CD4-positive, alpha-beta T cell (primary cell): ENCODE measurements at places on chromosomes 5 and 9.

DNA sequence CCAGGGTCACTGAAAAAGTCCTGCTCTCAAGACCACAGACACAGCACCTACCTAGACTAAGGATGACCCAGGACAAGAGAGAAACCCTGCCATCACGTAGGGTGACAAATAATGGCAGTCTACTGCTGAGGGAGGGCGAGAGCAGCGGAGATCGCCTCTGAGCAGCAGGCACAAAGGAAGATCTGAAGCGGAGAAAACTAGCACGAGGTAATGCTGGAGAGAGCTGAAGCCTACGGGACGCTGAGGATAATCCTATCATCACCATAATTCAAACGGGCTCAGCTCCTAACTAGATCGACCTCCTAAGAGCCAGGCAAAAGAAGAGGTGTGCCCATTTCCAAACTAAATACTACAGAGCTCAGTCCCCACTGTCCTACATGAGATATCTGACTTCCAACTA lies 41.3 kb downstream of the FBXO10 start:
- DNase-seq = no peak

GRCh38 chr9:97850746-97851445 lies 2.1 kb upstream of the FOXE1 start:
- DNase-seq = no peak

DNA sequence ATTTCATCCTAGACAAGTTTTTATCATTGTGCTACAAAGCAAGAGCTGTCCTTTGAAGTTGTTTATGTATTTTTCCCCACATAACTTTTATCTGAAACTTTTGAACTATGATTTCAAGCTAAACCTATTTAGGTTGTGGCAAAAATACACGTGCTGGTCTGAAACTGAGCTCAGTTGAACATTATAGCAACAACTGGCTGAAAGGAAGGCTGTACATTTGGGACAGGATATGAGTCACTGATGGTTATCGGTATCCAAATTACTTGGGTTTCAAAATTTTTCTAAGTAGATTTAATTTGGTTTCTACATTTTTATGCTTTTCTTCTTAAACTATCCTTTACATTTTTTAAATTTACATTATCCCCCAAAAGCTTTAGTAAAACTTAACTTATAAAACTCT lies 627.3 kb upstream of the NUDT12 start:
- DNase-seq = no peak

- no peak for DNase-seq
These were observed 33.9 kb downstream of the VLDLR start for GRCh38 chr9:2655411-2655901.

DNA sequence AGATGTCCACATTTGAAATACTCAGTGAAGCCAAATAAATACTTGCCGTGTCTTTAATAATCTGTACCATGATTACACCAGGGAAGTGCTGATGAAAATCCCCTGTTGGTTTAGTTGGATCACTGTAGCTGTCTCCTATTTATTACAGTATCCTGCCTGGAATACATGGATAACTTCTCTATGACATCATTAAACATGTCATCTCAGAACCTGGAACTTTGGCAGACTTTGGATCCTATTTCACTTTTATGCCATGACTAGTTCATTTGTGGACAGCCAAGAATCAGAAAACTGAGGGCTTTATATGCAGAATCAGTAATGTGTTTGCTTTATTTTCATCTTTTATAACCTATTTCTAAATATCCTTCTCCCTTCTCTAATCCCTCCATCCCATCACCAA lies at the start of gene TXNDC8:
TXNDC8 (minus strand) TSS at position 137 of the 400 bp plus-strand sequence.
- DNase-seq = no peak

- DNase-seq = no peak
These were observed 64.5 kb downstream of the ARSB start for GRCh38 chr5:78920604-78921003.

- DNase-seq = no peak
These were observed 15.0 kb downstream of the ACSL6 start for GRCh38 chr5:131996210-131997025.

DNA sequence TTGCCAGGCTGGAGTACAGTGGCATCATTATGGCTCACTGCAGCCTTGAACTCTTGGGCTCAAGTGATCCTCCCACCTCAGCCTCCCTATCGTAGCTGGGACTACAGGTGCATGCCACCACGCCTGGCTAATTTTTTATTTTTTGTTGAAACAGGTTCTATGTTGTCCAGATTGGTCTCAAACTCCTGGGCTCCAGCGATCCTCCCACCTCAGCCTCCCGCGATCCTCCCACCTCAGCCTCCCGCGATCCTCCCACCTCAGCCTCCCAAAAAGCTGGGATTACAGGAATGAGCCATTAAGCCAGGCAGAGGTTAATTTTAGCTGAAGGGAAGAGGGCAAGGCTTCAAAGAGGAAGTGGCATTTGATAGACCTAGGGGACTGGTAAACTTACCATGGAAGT lies 32.8 kb upstream of the CCNB1 start:
- no peak for DNase-seq

DNA sequence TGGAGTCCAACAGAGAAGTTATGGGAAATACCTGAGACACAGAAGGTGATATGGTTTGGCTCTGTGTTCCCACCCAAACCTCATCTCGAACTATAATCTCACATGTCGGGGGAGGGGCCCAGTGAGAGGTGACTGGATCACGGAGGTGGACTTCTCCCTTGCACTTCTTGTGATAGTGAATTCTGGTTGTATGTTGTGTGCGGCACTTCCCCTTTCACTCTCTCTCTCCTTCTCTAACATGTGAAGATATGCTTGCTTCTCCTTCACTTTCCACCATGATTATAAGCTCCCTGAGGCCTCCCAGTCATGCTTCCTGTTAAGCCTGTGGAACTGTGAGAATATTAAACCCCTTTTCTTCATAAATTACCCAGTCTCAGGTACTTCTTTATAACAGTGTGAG lies 96.1 kb downstream of the TMEM232 start:
- DNase-seq = no peak

- DNase-seq = no peak
These were observed 177.8 kb upstream of the PITX1 start for GRCh38 chr5:135211791-135212190.

GRCh38 chr9:85202596-85202995 lies 533.1 kb downstream of the NTRK2 start:
- DNase-seq = no peak

DNA sequence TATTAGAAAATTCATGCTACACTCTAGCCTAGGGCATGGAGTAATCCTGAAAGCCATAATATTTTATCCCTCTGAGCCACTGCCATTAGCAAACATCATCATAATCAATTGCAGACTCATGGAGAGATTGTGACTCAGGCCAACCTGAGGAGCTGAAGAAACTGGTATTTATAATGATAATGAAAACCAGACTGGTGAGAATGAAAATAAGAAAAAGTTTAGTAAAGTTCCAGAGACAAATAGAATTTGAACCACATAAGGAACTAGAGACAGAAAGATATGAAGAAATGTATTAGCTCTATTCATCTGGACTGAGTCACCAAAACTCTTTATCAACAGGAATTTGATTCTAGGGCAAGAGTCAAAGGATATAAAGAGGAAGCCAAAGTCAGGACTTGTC lies 158.7 kb downstream of the DRD1 start:
- no peak for DNase-seq

GRCh38 chr5:1973391-1974013 lies 90.8 kb upstream of the IRX4 start:
- no peak for DNase-seq

DNA sequence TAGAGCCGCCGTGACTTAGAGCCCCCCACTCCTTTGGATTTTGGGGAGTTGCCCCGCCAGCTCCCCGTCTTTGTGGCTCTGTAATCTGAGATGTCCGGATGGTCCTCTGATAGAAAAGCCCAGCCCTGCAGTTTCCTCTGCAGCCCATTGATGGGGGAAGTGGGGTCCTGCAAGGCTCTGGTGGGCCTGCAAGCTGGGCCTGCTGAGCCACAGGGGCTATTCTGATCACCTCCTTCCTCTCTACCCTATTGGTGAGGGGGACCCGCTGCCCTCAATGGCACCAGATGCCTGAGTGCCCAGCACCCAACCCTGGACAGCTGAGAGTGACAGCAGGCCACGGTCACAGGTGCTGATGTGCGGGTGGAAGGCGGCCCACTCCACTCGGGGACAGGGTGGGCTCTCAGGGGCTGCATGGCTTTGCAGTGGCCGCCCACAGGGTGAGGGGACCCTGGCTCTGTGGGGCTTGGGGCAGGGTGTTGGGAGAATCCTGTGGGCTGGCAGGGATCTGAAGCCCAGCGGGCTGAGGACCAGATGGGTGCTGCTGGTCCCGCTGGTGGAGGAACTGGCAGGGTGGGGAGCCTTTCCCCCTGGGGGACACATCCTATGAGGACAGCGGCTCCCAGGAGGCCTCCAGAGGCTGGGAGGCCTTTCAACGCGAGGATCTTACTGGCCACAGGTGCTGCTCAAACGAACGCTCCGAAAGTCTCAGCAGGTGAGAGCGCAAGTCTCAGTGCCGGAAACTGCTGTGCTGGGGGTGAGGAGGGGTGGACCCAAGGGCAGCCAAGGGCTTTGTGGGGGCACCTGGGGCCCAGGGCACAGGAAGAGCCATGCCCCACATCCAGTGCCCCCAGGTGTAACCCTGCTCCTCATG lies 30.0 kb upstream of the LPCAT1 start:
- DNase-seq = no peak

- peak; percentile 12 for DNase-seq
These were observed 43.8 kb upstream of the SUSD1 start for GRCh38 chr9:112218908-112219307.

DNA sequence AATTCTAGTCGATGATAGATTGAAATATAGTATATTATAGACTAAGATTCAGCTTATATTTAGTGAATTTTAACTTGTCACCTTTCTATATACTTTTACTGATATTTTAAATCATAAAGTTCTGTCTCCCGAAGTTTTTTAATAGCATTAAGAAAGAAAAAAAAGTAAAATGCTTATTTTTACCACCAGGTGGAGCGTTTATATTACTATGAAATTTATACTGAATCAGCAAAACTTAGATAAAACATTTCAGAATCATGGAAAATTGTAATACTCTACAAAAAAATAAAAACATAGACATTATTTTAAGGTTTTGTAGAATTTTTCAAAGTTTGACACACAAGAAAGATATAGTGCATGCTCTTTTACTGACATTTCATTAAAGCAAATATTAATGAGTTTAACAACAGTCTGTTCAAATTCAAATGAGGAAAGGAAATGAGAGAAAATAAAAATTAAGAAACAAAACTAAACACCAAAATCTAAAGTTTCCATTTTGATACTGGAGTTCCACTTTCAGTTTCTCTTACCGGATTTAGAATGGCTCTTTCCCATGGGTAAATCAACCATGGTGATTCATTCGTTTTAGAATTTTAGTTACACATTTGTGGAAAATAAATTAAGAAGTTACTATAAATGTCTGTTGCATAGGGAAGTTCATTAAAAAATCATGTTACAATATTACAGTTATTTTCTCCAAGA lies 1035.3 kb downstream of the CDH12 start:
- no peak for DNase-seq

- DNase-seq = no peak
These were observed 435.5 kb upstream of the ZNF608 start for GRCh38 chr5:125181955-125182354.

DNA sequence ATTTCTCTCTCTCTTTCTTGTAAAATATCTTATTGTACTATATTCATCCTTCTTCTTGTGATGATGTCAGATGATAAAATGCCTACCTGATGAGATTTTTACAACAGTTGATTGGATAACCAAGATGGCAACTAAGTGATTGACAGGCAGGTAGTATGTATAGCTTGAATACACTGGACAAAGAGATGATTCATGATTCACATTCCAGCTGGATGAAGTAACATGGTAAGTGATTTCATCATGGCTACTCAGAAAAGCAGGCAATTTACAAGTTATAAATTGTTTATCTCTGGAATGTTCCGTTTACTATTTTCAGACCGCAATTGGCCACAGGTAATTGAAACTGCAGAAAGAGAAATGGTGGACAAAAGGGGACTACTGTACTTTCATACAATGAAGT lies 1471.7 kb upstream of the C9orf72 start:
- DNase-seq = no peak

DNA sequence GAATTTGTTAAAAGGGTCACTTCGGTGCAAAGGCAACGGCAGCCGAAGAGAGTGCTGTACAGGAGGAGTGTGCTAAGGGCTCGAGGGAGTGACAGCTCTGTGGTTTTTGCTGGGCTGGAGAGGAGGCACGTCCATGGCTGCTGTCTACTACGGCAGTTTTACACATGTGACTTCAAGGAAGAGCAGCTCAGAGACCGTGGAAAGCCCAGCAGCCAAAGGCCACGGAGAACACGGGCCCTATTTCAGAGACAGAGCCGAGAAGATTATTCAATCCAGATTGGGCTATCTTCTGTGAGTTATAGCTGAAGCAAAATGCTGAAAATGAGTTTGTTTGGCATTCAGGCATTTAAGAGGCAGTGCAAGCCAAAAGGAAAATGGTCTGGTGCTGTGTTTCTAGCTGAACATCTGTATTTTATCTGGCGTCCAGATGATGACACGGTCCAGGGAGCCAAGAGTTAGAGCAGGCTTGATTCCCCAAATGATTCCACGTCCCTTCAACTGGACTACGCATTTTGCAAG lies 96.4 kb downstream of the RFK start:
- DNase-seq = no peak

- DNase-seq = no peak
These were observed 187.6 kb downstream of the PCSK1 start for GRCh38 chr5:96245140-96246091.

DNA sequence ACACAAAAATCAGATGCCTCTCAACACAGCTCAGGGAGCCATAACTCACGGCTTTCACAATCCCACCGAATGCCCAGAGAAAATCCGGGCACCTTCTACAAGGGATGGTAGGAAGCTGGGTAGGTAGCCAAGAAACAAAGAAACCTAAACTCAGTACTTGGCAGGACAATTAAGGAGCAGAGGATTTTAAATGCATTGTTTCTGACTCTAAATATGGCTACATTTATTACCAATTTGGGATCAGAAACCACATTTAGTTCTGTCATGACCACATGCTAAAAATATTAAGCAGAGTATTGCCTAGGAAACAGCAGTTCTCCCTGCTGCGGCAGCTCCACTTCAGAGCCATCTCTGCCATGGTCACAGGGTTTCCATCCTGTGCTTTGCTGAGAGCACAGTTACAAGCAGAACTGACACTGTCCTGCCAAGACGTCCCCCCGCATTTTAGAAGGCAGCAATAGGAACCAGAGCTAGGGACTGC lies 57.5 kb downstream of the SIL1 start:
- DNase-seq = no peak

GRCh38 chr5:157761690-157762621 lies 18.4 kb downstream of the LSM11 start:
- no peak for DNase-seq

DNA sequence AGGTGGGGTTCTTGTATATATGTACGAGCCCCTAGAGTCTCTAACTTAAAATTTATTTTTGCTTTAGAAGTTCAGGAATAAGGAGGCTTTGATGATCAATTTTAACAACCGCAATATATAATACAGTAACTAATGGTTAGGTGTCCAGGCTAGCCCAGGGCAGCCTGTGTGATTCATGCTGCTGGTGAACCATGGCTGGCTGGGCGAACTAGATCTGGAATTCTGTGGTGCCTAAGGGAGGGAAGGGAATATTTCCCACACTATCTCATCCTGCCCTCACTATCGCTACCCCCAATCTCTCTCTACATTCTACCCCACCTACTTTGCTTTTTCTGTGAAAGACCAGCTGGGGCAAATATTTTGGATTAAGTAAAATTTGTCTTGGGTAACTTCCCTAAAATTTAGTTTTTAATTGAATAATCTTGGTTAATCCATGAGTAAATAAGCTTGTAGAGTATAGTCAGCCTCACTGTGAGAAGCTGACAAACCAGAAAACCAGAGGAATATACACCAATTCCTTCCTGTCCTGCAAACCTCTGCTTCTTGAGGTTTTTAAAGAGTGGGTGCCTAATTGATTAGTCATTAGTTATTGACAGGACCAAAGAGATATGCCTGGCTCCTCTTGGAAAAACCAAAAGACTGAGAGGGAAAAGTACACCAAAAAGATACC lies 115.1 kb upstream of the CCDC152 start:
- no peak for DNase-seq
